ENCODE measurements at places on chromosomes 2 and 18. TPM values are rescaled to one million over a fixed set of nuclear protein-coding genes. Genes with fewer than 3 reads are reported as not detected.

ORC2 gene
- 68.7 TPM for total RNA-seq

SPP2 gene
- total RNA-seq = not detected

SIX3 gene
- total RNA-seq = 5.2 TPM

DNA sequence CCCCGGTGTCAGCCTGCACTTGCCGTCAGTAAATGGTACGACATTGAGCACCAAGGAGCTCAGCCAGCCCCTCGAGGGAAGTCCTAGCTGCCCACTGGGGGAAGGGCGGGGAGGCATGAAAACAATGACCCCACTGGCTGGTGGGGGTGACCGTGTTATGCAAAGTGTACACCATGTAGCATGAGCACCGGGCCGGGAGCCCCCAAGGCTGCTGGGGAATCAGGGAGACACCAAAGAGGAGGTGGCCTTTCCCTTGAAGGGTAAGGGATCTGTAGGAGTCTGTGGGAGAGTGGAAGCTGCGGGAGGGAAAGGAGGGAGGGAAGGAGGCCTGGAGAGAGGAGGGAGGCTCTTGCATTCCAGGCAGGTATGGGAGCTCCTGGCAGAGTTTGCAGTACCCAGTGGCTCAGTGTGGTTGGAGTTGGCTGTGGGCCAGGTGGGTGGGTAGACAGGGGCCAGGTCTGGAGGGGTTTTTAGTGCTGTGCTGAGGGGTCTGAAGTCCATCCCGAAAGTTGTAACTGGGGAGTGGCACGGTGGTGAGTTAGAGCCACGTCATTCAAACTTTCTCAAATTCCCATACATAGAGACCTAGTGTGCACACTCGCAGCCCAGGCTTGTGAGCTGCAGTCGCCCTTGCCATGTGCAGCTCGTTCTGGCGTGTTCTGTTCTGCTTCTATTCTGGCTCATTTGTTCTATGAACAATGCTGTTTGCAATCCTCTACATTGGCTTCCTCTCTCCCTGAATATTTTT lies 22.4 kb downstream of the RRM2 start:
- H3K4me1 ChIP-seq = no peaks in the 10 kb centered on the region
- no peaks in the 10 kb centered on the region for H3K36me3 ChIP-seq
- no peak overlapping the region for H3K27ac ChIP-seq
- no peak overlapping the region for H3K4me3 ChIP-seq
- no peak for DNase-seq

FAM110C gene
- 2.5 TPM for total RNA-seq

DNA sequence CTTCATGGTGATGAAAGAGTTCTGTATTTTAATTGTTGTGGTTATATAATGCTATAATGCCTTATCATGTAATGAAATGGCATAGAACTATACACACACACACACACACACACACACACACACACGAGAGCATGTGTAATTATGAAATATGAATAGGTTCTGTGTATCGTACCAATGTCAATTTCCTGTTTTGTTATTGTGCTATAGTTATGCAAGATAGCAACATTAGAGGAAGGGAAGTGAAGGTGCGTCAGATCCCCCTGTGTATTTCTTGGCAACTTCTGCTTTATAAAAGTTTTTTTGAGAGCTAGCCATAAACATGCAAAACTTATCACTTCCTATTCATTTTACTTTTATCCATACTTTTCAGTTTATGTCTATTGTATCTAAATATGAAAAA lies 60.7 kb upstream of the ARHGAP15 start:
- H3K36me3 ChIP-seq = no peaks in the 10 kb centered on the region
- no peaks in the 10 kb centered on the region for H3K4me1 ChIP-seq
- H3K27me3 ChIP-seq = no peaks in the 10 kb centered on the region
- DNase-seq = no peak

DYNAP gene
- not detected for total RNA-seq

- H3K27ac ChIP-seq = no peak overlapping the region
- H3K36me3 ChIP-seq = no peaks in the 10 kb centered on the region
- no peak overlapping the region for H3K4me3 ChIP-seq
- H3K4me1 ChIP-seq = no peaks in the 10 kb centered on the region
These were observed 194.5 kb upstream of the STK17B start for GRCh38 chr2:196365923-196366322.

GRCh38 chr18:50287028-50287440 lies 458 bp downstream of the CXXC1 start:
- peak overlapping the region; percentile 90 for H3K4me3 ChIP-seq
- no peak overlapping the region for H3K27ac ChIP-seq
- peaks cover 16% of the 10 kb centered on the region for H3K36me3 ChIP-seq
- no peak for DNase-seq
- no peaks in the 10 kb centered on the region for H3K4me1 ChIP-seq
- no peaks in the 10 kb centered on the region for H3K27me3 ChIP-seq

- H3K4me3 ChIP-seq = no peak overlapping the region
- H3K27ac ChIP-seq = no peak overlapping the region
- H3K4me1 ChIP-seq = peaks cover 2% of the 10 kb centered on the region
- H3K36me3 ChIP-seq = peaks cover 82% of the 10 kb centered on the region
- no peak for DNase-seq
These were observed 6.5 kb downstream of the METTL5 start for GRCh38 chr2:169818241-169818640.

GRCh38 chr2:47666332-47666731 lies 116.6 kb upstream of the MSH6 start:
- DNase-seq = peak; percentile 64
- no peaks in the 10 kb centered on the region for H3K36me3 ChIP-seq
- H3K27me3 ChIP-seq = no peaks in the 10 kb centered on the region
- H3K4me3 ChIP-seq = no peak overlapping the region

DNA sequence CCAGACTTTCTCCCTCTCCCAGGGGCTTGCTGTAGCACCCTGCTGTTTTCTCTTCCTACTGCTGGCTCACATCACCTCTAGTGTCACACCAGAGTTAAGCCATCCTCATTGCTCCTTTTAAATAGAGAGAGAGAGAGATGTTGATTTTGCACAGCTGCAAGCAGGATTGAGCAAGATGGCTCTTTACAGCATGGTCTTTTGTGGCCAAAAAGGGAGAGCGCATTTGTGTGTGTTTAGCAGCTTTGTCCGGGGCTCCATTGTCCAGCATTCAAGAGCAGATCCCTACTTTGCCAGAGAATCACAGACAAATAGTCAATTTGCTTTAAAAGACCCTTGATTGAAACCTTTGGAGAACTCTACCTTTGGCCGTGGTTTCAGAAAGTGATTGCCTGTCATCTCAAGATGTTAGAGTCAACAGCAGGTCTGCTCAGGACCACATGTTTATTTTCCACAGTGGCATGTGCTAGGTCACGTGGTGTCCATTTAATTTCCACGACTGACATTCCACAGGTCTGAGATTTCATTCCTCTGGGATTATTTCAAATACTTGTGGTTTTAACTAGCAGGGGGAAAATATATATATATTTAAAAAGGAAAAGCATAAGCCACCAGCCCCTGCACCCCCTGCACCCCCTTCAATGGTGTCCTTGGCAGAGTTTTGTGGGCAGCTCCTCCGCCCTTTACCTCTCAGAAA lies 359.9 kb upstream of the SLC14A2 start:
- no peaks in the 10 kb centered on the region for H3K4me1 ChIP-seq
- DNase-seq = no peak
- H3K4me3 ChIP-seq = no peak overlapping the region
- H3K27me3 ChIP-seq = no peaks in the 10 kb centered on the region
- no peaks in the 10 kb centered on the region for H3K36me3 ChIP-seq
- no peak overlapping the region for H3K27ac ChIP-seq

IMPACT gene
- 28.3 TPM for total RNA-seq

MAPRE2 gene
- total RNA-seq = 15.6 TPM

DNA sequence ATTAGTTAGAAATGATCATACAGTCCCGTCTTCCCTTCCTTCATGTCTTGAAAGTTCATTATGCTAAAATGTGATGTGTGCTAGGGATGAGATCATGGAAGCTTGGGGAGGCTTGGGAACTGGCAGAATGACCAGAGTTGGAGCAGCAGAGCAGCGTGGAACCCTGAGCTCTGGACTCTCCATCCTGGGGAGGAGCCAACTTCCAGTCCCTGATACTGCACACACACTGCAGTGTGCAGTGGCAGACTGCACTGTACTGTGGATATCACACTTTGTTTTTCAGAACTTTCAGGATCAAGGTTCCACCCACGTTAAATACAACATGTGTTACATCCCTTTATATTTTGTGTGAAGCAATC lies 27.3 kb upstream of the GREB1 start:
- no peak overlapping the region for H3K4me3 ChIP-seq
- peaks cover 43% of the 10 kb centered on the region for H3K36me3 ChIP-seq
- H3K27ac ChIP-seq = no peak overlapping the region
- H3K27me3 ChIP-seq = no peaks in the 10 kb centered on the region
- no peaks in the 10 kb centered on the region for H3K4me1 ChIP-seq

OXER1 gene
- total RNA-seq = 3.5 TPM

- no peak overlapping the region for H3K27ac ChIP-seq
- no peaks in the 10 kb centered on the region for H3K4me1 ChIP-seq
- DNase-seq = no peak
- peaks cover 71% of the 10 kb centered on the region for H3K27me3 ChIP-seq
- no peaks in the 10 kb centered on the region for H3K36me3 ChIP-seq
These were observed 4.4 kb downstream of the AFF3 start for GRCh38 chr2:100137866-100138570.

Measured in endodermal cell (in vitro differentiated cells).